SIG-M5 (cell line): ENCODE measurements at places on chromosomes 5 and 9.

DNA sequence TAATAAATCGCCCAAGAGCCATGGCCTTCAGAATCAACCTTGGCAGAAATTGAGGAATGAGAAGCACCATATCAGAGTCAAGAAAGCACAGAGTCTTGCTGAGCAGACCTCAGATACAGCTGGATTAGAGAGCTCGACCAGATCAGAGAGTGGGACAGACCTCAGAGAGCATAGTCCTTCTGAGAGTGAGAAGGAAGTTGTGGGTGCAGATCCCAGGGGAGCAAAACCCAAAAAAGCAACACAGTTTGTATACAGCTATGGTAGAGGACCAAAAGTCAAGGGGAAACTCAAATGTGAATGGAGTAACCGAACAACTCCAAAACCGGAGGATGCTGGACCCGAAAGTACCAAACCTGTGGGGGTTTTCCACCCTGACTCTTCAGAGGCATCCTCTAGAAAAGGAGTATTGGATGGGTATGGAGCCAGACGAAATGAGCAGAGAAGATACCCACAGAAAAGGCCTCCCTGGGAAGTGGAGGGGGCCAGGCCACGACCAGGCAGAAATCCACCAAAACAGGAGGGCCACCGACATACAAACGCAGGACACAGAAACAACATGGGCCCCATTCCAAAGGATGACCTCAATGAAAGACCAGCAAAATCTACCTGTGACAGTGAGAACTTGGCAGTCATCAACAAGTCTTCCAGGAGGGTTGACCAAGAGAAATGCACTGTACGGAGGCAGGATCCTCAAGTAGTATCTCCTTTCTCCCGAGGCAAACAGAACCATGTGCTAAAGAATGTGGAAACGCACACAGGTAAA lies 4.5 kb downstream of the NFX1 start:
- DNase-seq = no peak

- no peak for DNase-seq
These were observed 16.8 kb upstream of the PHYKPL start for GRCh38 chr5:178249191-178249989.

DNA sequence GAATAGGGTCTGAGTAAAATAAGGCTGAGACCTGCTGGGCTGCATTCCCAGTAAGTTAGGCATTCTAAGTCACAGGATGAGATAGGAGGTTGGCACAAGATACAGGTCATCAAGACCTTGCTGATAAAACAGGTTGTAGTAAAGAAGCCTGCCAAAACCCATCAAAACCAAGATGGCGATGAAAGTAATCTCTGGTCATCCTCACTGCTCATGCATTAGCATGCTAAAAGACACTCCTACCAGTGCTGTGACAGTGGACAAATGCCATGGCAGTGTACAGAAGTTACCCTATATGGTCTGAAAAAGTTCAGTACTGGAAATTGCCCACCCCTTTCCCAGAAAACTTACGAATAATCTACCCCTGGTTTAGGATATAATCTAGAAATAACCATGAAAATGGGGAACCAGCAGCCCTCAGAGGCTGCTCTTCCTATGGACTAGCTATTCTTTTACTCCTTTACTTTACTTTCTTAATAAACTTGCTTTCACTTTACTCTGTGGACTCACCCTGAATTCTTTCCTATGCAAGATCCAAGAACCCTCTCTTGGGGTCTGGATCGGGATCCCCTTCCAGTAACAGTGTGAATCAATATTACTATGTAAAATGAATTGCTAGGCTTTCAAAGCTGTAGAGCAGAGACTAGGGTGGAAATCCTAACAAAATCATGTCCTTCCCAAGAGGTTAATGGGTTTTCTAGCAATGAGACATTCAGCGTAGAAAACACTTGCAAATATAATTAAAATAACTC lies 257.8 kb downstream of the KIAA0825 start:
- no peak for DNase-seq

GRCh38 chr5:87844449-87844848 lies 424.2 kb downstream of the TMEM161B start:
- no peak for DNase-seq

GRCh38 chr9:72428329-72428728 lies 63.3 kb upstream of the ZFAND5 start:
- no peak for DNase-seq

DNA sequence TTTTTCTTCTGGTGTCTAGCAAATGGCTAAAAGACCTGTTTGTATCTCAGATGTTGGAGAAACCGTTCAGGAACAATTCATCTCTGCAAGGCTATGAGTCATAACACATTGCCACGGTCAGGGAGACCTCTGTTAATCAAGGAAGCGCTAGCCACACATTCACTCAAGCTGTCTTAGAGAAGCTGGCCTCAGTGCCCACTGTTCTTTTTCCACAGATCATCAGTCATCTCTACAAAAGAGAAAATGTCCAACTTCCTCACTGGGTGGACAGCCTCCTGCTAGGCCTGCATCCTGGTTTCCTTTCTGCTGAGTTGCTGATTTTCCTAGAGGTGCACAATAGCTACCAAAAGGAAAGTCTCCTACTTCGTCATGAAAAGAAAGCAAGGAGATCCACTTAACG lies 360.5 kb downstream of the BNC2 start:
- no peak for DNase-seq

GRCh38 chr9:137213160-137214060 lies 7.9 kb downstream of the NDOR1 start:
- no peak for DNase-seq

GRCh38 chr9:96027251-96028131 lies 152.0 kb downstream of the ERCC6L2 start:
- DNase-seq = no peak

DNA sequence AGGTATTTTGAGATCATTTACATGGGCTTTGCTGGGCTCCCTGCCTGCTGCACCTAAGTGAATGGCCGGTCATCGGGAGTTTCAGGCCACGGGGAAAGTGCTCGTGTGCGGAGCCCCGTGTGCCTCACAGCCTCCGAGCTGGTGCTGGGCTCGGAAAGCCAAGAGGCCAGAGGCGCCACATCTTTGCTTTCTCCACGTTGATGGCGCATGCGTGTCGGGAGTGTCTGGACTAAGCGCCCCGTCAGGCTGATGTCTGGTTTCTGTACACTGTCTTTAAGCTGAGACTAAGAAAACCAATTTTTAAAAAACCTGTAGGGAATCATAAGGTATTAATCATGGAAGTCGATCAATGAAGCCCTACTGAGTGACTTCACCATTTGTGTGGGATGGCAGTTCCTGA lies 69.1 kb downstream of the OTULIN start:
- no peak for DNase-seq

DNA sequence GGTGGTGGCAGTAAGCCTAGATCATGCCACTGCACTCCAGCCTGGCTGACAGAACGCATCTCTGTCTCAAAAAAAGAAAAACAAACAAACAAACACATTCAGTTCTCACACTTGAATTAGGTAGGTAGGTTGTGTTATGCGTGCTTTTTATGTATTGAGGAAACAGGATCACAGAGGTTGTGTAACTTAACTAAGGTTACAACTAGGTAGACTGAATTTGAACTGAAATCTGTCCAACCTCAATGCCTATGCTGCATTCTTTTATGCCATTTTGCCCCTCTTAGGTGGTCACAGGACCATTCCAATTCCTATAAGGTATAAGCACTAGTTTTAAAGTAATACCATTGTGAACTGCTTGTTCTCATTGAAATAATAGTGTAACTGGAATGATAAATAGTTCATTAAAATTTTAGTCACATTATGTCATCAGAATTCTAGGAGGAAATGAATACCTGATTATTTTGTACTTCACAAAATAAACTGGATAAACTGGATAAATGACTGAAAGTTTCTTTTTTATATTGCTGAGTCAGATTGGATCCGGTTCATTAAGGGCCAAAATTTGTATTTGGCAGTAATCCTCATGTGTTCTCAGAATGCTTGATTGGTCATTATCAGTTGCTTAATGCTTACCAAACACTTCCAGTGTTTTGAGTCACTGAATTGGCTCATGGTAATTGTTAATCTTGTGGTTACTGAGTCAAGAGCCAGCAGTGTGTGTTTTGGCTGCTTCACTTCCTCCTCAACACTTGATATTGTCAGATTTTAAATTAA lies 7.1 kb downstream of the UBAP1 start:
- DNase-seq = peak; percentile 67

DNA sequence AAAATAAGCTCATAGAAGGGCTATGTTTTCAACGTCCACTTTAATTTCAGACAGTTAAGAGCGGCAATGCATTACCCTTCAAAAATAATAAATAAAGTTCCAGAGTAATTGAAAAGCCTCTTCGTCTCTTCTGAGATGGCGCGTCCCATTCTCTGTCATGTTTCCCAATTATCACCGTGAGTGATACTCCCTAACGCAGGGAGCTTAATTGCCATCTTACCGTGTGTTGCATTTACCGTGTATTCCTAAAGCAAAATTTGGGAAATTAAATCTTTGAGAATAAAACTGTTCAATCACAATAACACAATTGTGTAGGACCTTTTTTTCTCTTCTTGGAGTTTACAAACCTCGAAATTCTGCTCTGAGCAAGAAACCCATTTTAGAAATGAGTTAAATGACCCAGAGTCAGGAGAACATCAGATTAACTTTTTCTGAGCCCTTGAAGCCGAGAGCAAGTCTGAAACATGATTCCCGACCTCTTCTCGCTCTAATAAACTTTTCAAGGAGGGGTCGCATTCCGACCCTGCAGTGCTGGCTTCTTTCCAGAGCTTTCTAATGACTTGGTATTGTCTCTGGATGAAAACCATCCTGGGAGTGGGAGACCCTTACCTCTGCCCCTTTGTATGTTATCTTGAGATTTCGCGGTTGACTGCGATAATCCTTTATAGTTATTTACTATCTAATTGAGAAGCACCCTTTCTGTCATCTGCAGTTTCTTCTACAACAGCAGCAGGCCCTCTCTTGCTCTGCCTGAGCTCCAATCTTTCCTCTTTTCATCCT lies 251.5 kb downstream of the FSTL4 start:
- no peak for DNase-seq

GRCh38 chr5:111954516-111955395 lies 197.8 kb upstream of the NREP start:
- DNase-seq = no peak

DNA sequence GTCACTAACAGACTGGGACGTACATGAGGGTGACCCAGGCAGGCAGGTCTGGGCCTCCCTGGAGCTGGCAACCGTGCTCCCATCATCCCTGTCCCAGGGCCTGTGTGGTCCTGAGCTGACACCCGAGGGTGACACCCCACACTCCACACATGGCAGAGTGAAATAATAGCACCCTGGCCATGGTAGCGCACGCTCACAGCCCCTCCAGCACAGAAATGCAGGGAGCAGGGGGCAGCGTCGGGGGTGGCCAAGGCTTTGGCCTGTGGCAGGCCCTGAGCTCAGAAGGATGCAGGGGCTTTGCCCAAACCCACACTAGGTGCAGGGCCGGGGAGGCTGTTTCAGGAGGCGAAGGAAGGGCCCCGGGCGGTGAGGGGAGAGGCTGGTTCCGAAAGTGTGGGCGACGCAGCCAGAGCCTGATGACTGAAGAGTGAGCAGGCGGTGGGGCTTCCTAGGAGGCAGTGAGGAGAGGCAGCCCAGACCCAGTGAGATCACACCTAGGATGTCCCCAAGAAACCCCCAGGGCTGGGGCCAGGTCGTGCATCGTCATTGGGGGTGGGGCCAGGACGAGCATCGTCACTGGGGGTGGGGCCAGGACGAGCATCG lies 12.9 kb downstream of the OR2V2 start:
- DNase-seq = no peak

GRCh38 chr9:131574730-131575640 lies 29.7 kb downstream of the PRRT1B start:
- DNase-seq = no peak

GRCh38 chr5:179732918-179733771 lies 523 bp downstream of the MAML1 start:
- DNase-seq = no peak

DNA sequence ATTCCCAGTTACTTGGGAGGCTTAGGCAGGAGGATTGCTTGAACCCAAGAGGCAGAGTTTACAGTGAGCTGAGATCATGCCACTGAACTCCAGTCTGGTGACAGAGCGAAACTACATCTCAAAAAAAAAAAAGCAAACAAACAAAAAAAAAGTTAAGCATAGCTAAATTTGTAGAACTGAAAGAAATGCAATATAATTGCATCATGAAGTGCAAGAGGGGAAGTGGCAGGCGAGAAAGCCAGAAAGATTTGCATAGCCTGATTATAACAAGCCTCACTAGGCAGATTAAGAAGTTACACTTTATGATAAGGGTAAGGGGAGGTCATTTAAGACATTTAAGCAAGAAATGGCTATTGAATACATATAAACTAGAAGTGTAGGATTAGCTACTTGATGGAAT lies 187.1 kb downstream of the EDIL3 start:
- DNase-seq = no peak

- no peak for DNase-seq
These were observed 40.0 kb downstream of the ADAMTS19 start for GRCh38 chr5:129500101-129500500.

DNA sequence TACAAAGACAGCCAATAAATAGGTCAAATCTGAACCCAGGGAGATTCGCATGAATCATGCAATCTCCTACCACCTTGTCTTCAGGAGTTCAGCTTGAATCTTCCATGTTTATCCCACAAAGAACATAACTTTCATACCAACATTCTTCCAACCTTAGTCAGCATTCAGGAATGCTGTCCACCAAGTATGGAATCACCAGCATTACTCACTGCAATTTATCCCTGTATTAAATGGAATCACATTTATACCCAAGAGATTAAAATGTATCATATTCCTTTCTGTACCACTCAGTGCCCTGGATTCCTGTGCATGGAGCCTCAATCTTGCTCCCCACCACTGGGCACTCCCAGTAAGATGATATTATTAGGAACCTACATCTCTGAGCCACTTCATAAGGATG lies 162.6 kb downstream of the GLIS3 start:
- no peak for DNase-seq

DNA sequence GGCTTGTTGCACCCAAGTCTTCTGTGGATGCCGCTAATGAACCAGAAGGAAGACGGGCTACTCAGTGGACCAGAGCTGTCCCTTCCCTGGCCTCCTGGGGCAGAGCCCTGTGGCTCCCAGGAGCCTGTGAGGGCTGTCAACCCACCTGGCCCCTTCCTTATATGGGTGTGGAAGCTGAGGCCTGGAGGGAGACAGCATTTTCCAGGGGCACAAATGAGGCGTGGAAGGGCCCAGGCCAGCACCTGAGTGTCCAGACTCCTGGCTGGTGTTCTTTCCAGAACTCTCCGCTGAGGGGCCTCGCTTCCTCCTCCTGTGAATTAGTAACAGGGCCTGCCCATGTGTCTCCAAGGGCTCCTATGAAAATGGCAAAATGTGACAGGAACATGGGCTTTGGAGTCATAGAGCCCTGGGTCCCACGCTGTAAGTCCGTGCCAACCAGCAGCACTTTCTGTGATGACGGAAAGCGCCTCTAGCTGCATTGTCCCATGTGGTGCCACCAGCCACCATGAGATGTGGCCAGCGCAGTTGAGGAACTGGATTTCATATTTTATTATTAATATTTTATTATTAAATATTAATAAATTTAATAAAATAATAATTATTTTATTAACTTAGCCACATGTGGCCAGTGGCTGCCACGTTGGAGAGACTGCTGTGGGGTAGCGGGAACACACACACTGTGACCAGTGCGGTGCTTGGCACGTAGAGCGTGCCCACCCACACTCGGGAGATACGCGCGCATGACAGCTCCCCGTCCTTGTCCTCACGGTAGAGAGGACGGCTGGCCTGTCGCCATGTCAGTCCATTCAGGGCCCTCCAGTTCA lies 18.3 kb downstream of the LAMC3 start:
- no peak for DNase-seq

GRCh38 chr5:1764606-1764960 lies 35.1 kb downstream of the MRPL36 start:
- DNase-seq = no peak
